Right cardiac atrium (tissue), 5 donors: ENCODE measurements at places on chromosomes 7 and 10. TPM values are rescaled to one million over a fixed set of nuclear protein-coding genes. Genes with fewer than 3 reads are reported as not detected.
A peak's percentile ranks its signal among the peaks of the same experiment; 100 is the strongest.

GRCh38 chr7:36563706-36564327, 160.5 kb downstream of the AOAH start:
- no peak for DNase-seq

Gene RAB19
- not detected for total RNA-seq

- no peak for DNase-seq
Measured at GRCh38 chr7:20114468-20114867, 102.7 kb downstream of the MACC1 start.

DNA sequence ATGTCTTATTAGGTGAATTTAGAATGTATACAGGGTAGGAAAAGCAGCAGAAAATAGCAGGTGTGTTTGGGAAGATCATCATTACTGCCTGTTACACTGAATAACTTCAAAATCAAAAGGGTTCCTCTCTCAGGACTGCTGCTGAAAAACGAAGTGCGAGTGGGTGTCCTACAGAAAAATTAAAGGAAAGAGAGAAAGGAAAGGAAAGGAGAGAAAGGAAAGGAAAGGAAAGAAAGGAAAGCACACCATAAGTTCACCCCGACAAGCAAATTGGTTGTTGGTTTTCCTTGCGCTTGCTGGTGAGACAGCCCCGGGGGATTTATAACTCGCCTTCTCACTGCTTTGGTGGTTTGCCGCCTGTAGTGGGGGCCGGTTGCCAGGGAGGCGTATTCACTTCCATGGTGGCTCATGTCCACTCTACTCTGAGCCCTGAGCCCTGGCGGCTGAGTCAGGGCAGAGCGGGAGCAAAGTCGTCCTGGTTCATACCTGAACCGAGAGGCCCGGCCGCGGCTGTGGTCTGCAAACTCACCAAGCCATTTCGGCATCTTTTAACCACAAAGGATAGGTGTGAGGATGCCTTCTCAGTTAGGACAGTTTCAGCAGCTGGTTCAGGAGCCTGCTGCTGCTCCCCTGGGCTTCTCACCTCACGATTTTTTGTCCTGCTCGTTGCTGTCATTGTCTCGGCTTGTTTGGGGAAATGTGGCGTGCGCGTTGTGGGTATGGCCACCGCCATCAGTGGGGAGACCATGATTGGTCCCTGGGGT, 26.1 kb downstream of the INPP5A start:
- DNase-seq: peak; percentile 43

DNA sequence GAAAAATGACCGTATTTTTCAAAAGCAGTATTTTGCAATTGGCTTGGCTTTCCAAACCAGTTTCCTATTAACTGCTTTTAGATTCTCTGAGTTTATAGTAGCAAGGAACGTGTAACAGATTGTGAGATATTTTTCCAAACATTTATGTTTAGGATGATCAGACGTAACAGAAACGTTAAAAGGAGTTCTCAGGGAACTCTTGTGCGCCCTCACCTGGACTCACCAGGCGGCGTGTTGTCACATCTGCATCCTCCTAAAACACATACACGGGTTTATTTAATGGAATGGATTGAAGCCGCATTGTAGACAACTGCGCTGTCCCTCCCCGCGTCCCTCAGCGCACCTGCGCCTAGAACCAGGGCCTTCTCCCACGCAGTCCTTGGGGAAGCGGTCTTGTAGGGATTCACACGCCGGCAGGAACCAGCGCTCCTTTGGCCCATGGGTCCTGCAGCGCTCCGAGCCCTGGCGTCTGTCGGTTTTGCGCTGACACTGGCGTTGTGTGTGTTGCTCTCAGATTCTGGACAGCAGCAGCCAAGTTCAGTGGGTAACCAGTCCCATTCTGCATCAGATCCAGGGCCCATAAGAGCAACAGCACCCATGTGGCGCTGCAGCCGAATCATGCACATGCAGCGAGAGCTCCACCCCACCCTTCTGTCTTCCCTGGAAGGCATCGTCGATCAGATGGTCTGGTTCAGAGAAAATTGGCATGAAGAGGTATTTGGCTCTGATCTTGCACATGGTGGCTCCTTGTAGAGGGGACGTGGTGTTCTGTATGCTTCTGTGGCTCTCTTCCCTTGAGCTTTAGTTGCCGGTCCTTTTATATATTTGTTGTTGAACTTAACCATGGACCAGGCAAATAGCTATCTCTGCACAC, 114.9 kb downstream of the TRRAP start:
- no peak for DNase-seq

- no peak for DNase-seq
Measured at GRCh38 chr10:80410578-80411145, 2.3 kb downstream of the PRXL2A start.

Gene CHST12
- total RNA-seq: 19.3 TPM

DNA sequence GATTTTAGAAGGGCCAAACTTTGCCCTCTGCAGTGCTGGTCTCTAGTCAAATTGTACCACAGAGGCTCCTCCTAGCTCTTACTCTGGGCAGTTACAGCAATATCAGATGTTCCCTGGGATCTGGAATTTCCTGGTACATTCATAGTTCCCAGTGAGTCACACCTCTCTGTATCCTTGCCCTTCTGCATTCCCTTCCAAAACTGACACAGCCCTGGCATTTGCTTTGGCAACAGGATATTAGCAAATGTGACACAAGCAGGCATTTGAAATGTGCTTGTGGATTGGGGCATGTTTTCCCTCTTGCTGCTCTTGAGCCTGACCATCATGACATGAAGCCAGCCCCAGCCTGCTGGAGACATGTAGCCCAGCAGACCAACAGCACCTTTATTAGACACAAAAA, 284.7 kb upstream of the AKR1E2 start:
- no peak for DNase-seq

DNA sequence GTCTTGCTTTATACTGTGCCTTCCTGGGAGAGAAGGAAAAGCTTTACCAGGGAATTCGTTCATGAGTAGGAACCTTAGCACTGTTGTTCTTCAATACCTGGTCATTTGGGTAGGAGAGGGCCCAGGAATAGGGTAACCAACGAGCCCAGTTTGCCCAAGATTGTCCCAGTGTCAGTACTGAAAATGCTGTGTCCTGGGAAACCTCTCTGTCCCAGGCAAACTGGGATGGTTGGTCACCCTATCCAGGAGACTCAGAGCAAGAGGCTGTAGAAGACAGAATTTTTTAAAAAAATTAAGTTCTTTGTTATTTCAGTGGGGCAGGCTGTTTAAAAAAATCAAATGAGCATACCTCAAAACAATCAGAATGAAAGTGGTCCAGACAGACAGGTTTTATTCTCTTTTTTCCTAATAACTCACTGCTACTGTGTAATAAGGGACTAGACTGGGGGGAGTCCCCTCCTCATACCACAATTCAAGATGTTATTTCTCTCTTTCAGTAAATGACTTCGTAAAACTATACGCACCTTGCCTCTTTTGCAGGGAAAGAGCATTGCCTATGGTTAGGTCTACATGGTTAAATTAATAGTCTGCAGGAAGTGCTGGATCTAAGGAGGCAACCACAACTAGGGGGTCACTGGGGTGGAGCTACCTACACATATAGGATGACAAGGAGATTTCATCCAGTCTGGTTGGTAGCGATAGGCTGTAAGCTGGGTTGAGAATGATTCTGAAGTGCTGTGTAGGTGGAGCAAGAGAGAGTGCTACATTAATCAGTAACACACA, 41.1 kb upstream of the FAM133B start:
- no peak for DNase-seq

DNA sequence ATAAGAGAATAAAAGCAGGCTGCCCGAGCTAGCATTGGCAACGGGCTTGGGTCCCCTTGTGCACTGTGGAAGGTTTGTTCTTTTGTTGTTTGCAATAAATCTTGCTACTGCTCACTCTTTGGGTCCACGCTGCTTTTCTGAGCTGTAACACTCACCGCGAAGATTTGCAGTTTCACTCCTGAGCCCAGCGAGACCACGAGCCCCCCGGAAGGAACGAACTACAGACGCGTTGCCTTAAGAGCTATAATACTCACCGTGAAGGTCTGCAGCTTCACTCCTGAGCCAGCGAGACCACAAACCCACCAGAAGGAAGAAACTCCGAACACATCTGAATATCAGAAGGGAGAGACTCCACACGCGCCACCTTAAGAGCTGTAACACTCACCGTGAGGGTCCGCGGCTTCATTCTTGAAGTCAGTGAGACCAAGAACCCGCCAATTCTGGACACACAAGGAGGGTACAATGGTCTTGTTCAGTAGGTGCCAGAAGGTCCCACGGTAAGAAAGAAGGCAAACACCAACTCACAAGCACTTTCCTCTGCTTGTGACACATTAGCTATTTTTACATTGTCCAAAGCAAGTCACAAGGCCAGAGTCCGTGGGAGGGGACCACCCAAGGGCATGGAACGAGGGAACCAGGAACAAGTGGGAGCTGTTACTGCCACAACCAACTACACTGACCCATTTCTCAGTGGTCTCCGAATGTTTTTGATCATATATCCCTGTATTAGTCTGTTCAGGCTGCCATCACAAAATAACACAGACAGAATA, 29.2 kb upstream of the CACUL1 start:
- DNase-seq: no peak

DNA sequence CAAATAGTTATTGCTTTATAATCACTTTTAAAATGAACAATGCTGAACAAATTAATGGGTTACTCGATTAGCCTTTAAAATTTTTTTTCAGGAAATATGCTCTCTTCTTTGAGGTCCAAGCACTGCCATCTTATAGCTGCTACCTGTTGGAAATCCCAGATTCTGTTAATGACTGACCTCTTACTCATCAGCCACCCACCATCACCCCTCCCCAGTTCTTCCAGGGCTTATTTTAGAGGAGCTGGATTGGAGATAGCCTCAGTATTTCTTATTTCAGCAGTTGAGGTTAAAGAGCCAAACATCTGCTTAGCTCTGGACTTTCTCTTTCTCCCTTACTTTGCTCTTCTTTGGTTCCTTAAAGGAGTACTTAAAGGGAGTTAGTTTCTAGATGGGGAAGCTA, 420.0 kb downstream of the EXOC4 start:
- DNase-seq: no peak

DNA sequence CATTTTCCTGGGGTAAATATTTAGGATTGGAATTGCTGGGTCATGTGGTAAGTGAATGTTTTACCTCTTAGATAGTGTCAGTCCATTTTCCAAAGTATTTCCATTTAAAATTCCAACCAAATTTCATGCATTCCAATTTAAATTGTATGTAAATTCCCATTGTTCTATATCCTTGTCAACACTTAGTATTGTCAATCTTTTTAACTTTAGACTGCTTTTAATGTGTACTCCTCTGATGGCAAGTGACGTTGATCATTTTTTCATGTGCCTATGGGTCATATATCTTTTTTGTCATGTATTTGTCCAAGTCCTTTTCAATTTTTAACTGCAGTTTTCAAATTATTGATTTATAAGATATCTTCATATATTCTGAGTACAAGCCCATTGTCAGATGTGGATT, 80.8 kb upstream of the FAM20C start:
- no peak for DNase-seq

DNA sequence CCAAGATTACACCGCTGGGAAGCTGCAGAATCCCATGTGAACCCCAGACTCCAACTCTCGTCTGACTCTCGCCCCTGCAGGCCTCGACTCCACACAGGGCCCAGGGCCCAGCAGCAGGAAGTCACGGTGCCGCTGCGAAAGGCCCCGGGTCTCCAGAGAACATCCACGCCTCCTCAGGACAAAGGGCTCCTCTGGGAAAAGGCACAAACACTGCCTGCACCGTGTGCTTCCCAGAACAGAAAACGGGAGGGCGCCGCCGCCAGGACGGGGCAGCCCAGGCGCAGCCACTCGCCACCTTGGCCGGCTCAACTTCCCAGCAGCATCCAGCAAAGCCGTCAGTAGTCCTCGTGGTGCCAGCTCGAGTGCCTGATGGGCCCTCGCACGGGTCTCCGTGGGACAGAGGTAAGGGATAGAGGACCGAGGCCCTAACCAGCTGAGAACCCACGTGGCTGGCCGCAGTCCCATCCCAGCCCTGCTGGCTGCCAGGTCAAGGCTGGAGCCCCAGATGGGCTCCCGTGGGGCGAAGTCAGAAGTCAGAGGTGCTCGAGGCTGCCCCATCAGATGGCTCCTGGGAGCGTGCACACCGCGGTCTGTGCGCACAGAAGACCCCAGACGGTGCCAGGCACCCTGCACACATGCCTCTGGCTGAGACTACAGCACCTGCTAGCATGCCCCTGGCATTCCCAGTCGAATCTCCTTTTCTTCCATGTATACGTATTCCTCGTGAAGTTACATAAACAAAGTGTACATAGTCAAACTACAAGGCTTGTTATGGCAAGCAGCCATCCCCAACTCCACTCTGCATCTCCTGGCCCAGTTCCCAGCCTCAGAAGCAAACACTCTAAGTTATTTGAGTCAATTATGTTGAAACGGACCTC, 60.2 kb downstream of the MAD1L1 start:
- no peak for DNase-seq

DNA sequence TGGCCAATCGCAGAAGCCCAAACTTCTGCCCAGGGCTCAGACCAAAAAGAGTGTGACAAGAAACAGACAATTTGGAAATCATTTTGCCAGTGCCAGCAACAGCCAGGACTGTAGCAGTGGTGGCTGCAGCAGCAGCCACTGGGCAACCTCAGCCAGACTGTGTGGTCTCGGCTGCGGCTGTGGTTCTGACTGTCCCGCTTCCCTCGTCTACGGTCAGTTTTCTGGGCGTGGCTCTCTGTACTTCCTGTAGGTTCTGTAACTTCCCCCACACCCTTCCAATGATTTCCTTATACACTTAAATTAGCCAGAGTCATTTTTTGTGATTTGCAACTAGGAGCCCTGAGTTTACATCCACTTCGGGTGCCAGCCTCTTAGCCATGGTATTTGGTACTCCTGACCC, 39.9 kb downstream of the CYTH3 start:
- peak; percentile 67 for DNase-seq

Gene HBP1
- total RNA-seq: 64.7 TPM

Gene SLC29A4
- total RNA-seq: 4.0 TPM

Gene UNCX
- not detected for total RNA-seq

Gene NXPH1
- not detected for total RNA-seq

GRCh38 chr10:105017116-105017515, 376.0 kb downstream of the SORCS3 start:
- DNase-seq: no peak

DNA sequence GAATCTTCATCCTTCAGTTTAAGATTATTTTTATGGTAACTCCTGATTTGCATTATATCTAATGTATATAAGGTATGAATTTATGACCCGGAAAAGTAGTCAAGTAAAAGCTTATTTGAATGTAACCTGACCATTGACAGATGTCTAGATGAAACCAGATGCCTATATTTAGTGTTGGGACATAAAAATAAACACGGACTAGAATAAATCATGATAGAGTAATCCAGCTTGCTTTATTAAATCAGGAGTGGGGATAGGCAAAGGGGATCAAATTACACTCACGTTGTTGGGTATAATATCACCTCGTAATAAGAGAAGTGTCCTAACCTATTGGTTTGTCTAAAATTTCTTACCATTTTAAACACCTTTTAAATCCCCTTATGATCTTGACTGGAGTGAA, 244.6 kb downstream of the AGMO start:
- DNase-seq: no peak
